T1000 (cell line): ENCODE measurements at places on chromosomes 5 and 9.

DNA sequence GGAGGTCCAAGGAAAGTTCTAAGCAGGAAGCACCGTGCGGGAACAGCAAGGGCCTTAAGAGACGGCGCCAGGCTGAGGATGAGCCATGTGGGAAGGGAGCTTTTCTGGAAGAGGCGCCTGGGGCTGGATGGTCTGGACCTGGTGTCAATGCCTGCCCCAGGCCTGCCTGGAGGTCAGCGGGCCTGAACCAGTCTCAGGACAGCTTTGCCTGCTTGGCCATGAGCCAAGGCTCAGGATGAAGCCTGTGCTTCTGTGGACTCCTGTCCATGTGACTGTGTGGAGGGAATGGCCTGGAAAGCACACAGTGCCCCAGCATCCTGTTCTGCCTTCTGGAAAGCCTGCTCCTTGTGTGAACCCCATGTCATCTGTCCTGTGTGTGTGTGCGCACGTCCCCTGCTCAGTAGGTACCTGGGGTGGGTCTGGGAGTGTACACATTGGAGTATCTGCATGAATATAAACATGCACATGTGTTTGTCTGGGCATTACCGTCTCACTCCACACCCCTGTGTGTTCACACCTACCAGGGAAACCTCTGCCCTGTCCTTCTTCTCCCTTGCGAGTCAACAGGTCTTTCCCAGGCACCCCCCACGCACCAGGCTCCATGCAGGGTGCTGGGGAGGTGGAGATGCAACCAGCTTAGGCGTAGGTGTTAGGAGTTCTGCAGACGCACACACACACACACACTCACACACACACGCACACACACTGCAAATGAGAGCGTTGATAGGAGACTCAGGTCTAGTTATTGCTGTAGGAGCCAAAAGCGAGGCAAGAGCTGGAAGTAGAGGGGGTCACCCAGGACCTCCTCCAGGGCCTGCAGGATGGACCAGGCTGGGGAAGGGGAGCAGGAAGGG, 24.8 kb downstream of the DAB2IP start:
- DNase-seq, result no peak

DNA sequence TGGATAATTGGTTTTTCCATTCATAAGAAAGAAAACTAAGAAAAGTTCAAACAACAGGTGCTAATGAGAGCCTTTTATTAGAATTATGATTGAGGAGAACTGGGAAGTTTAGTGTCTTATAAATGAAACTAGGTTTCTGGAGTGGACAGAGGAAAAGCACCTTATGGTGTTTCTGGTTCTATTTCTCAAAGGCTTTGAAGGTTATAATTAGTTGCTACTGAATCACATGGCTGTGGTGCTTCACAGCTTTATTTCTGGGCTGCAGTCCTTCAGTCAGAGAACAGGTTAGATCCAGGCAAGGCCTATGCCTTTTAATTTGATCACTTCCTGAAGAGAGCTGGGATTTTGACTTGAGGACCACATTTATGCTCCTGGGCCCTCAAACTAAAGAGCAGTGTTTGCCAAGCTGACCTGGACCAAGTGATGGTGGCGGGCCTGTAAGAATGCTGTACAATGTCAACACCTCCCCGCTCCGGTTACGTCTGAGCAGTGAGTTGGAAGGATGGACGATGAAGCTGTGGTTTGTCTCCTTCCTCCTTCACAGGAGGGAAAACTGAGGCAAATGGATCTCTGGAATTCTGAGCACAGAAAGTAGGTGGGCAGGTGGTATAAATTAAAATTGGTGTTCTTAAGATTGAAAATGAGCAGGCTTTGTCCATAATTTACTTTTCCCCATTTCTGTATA, 56.0 kb downstream of the ZNF462 start:
- DNase-seq, result no peak

- DNase-seq, result no peak
Observed at GRCh38 chr9:36029202-36029601, 7.5 kb upstream of the RECK start.

GRCh38 chr9:127742435-127743088, 7.5 kb upstream of the TOR2A start:
- DNase-seq, result no peak

- DNase-seq, result no peak
Observed at GRCh38 chr5:96778409-96778808, 29.3 kb downstream of the ERAP1 start.

GRCh38 chr5:45414620-45415573, 281.3 kb downstream of the HCN1 start:
- no peak for DNase-seq

DNA sequence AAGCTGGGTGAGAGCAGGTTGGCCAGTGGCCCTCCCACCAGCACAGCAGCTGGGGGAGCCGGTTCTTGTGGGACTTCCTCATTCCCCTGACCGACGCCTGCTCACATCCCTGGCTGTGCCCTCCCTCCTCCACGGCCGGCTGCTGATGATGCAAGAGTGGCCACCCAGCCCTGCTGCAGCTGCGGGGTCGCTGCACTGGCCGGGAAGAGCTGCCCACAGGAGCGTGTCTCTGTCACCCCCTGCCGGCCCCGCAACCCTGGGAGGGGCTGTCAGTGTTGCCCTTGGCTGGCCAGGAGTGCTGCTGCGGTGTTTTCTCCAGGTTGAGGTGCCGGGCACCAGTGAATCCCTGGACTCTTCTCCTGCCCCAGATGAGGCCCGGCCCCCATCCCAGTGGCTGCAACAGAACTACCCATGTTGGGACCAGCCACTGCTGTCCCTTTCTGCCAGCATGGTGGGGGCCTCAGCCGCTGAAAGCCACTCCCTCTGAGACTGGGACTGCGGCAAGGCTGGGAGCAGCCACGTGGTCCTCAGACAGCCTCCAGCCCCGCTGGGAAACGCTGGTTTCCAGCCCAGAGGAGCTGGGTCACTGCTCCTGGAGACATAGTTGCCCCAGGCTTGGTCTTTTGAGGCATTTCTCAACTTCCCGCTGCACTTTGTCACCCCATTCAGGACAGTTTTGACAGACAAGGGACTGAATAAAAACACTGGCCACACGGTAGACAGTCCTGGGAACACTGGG, 739 bp downstream of the CARD9 start:
- DNase-seq, result no peak
